ENCODE measurements at places on chromosomes 12 and 14. TPM values are rescaled to one million over a fixed set of nuclear protein-coding genes. Genes with fewer than 3 reads are reported as not detected.

The JAG2 gene
- total RNA-seq: 14.5 TPM

The REP15 gene
- 1.4 TPM for total RNA-seq

GRCh38 chr12:25058012-25058411, 109.1 kb upstream of the BCAT1 start:
- no peaks in the 10 kb centered on the region for H3K27me3 ChIP-seq
- H3K4me1 ChIP-seq: no peaks in the 10 kb centered on the region
- H3K4me3 ChIP-seq: no peak overlapping the region
- no peaks in the 10 kb centered on the region for H3K36me3 ChIP-seq
- no peak overlapping the region for H3K27ac ChIP-seq
- DNase-seq: no peak

DNA sequence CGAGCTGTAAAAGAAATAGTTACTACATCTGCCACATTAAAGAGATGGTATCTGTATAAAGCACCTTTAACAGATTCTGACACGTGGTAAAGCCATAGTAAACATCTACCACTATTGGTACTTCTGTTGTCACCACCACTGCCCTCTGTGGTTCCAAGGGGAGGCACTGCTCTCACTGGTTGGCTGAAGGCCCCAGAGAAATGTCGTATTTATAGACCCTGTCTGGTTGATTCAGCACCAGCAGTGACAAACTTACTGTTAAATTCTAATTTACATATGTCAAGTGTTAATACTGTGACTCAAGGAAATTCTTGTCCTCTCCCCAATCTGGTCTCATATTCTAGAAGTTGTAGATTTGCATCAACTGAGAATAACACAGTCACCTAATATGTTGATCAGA, 281.1 kb downstream of the ERC1 start:
- H3K27me3 ChIP-seq: no peaks in the 10 kb centered on the region
- H3K27ac ChIP-seq: no peak overlapping the region

DNA sequence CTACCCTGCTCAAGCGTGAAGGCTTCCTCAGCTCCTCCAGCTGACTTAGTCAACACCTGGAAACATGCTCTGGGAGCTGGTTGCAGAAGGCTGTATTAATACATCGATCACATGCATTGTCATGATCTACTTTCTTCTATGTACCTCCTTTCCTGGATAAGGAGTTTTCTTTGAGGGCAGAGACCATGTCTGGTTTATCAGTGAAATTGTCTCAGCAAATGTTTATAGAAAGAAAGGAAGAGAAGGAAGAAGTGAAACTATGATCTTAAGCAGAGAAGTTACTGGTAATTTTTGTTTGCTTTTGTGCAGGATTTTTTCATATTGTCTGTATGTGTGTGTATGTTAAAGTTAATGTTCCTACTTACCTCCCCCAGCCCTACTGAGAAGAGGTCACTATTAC, 4.5 kb downstream of the DYRK4 start:
- H3K4me1 ChIP-seq: no peaks in the 10 kb centered on the region
- H3K36me3 ChIP-seq: no peaks in the 10 kb centered on the region
- no peaks in the 10 kb centered on the region for H3K27me3 ChIP-seq
- H3K27ac ChIP-seq: no peak overlapping the region
- no peak for DNase-seq

DNA sequence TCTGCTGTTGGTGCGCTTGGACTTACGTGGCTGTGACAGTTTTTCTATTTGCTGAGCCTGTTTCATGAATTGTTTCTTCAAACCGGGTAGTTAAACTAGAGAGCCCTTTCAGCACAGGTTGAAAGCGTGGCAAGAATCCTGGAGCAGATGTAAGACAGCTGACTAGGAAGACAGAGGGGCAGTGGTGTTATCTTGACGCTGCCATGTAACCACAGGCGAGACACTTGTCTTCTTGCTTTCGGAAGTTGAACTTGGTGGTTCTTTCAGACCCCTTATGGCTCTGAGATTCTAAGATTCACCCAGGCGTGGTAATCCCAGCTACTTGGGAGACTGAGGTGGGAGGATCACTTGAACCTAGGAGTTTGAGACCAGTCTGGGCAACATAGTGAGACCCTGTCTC, 4.3 kb downstream of the EMP1 start:
- peak overlapping the region; percentile 65 for H3K27ac ChIP-seq
- H3K4me1 ChIP-seq: no peaks in the 10 kb centered on the region
- peaks cover 5% of the 10 kb centered on the region for H3K36me3 ChIP-seq
- H3K4me3 ChIP-seq: peak overlapping the region; percentile 19
- no peaks in the 10 kb centered on the region for H3K27me3 ChIP-seq
- no peak for DNase-seq

- H3K27ac ChIP-seq: no peak overlapping the region
- DNase-seq: no peak
Observed at GRCh38 chr14:103132381-103133209, 9.3 kb downstream of the TNFAIP2 start.

DNA sequence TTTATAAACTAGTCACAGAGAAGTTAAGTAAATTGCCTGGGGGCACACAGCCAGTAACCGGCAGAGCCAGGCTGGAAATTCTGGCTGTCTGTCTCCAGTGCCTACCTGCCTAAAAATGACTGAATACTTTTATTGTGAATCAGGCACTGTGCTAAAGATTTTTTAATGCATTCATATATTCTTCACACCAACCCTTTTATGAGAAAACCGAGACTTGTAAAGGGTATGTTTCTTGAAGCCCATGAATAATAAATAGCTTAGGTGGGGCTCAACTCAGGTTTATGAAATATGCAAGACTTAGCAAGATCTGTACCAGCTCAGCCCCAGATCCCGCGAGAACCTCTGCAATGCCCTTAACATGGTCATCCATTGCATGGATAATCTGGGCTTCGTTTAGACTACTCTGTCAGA, 60.8 kb downstream of the TMCC3 start:
- no peak overlapping the region for H3K4me3 ChIP-seq
- H3K27me3 ChIP-seq: no peaks in the 10 kb centered on the region
- no peak overlapping the region for H3K27ac ChIP-seq
- no peaks in the 10 kb centered on the region for H3K36me3 ChIP-seq

All from right atrium auricular region (tissue), 2 donors.